Fibroblast of lung (primary cell): ENCODE measurements at places on chromosomes 2 and 18. TPM values are rescaled to one million over a fixed set of nuclear protein-coding genes. Genes with fewer than 3 reads are reported as not detected.

DNA sequence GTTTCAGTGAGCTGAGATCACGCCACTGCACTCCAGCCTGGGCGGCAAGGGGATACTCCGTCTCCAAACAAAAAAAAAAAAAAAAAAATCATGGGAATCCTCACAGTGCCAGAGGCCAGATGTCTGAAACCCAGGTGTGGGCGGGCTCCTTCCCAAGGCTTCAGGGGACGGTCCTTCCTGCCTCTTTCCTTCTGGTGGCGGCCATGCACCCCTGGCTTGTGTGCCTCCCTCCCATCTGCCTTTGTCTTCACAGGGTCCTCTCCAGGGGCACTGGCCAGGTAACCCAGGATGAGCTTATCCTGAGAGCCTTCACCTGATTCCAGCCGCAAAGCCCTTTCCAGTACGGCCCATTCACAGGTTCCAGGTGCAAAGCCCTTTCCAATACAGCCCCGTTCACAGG lies 40.9 kb upstream of the GPC1 start:
- DNase-seq = no peak

GRCh38 chr2:190875891-190876290 lies 4.7 kb upstream of the GLS start:
- DNase-seq = no peak

GRCh38 chr18:572091-572830 lies 7.9 kb upstream of the CETN1 start:
- no peak for DNase-seq

TMEM178A gene
- total RNA-seq = 0.26 and 1.5 TPM in 2 replicates

- no peak for DNase-seq
Observed at GRCh38 chr2:67532387-67532786, 135.3 kb downstream of the ETAA1 start.

- no peak for DNase-seq
Observed at GRCh38 chr2:127092901-127093516, 13.9 kb downstream of the BIN1 start.

ITSN2 gene
- total RNA-seq = 33.9 and 43.4 TPM in 2 replicates

GRCh38 chr2:205868053-205868452 lies 185.8 kb downstream of the NRP2 start:
- DNase-seq = no peak

- no peak for DNase-seq
Observed at GRCh38 chr2:218954541-218955300, 4.7 kb upstream of the CDK5R2 start.

GRCh38 chr2:40955635-40956034 lies 503.7 kb upstream of the SLC8A1 start:
- DNase-seq = no peak

DNA sequence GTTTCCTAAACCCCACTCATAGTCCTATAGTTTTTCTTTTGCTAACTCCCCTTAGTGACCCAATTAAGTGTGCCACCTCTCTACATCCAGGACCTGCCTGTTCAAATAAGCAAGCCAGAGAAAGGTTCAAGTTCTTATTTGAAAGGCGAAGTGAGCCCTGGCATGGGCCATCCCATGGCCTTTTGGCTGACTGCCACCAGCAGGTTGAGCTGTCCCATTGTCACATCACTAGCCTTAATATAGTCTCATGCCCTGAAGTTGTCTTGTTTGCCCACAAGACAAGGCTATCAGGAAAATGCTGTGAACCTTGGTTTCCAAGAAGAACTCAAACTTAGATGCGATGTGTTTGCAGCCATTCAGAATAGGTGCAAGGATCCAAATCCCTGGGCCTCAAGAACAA lies 158.8 kb downstream of the SH3RF3 start:
- no peak for DNase-seq

SPP2 gene
- total RNA-seq = not detected in 2 replicates

DNA sequence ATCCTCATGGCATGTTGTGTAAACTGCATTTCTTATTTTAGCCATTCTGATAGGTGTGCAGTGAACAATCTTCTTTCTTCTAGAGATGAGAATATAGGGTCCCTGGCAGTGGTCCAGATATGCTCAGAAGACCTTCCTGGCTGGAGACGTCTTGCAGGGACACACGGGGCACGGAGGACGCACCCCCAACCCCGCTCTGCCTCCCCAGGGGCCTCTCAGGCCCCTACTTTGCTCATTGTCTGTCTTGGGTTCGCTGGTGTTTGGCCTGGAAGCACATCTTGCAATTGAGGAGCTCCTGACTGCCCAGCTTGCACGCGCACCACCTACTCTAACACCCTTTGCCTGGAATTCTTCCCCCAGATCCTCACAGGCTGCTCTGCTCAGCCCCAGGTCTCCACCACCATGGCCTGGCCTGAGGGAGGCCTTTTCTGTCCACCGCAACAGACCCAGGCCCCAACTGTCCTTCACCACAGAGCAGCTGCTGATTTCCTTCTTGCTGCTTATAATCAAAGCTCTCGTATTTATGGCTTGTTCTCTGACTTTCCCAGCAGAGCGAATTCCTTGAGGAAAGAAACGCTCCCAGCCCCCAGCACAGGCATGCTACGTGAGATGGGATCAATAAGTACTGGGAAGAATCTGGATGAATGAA lies 295.9 kb upstream of the HDAC4 start:
- DNase-seq = no peak

FMNL2 gene
- 25.4 and 30.2 TPM in 2 replicates for total RNA-seq

DNMT3A gene
- 16.9 and 19.7 TPM in 2 replicates for total RNA-seq

KCMF1 gene
- total RNA-seq = 29.3 and 61.8 TPM in 2 replicates

GRCh38 chr2:233011268-233011650 lies 1.8 kb downstream of the NGEF start:
- no peak for DNase-seq

DNA sequence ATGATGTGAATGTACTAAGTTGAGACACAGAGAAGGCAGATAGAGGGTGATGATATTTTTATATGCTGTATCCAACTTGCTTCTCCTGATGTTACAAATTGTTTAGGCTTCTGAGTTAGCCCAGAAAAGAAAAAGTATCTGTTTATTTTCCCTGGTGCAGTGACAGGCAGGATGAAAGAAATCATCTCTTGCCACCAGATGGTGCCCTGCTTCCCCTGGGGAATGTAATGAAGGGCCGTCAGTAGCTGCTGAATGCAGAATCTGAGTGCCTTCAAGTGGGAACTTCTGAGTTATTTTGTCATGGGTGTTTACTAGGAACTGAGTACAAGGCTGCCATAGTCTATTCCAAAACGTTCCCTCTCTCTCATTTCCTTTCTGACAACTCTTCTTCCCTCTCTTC lies 525.6 kb downstream of the MBD2 start:
- DNase-seq = peak; percentile 22

DNA sequence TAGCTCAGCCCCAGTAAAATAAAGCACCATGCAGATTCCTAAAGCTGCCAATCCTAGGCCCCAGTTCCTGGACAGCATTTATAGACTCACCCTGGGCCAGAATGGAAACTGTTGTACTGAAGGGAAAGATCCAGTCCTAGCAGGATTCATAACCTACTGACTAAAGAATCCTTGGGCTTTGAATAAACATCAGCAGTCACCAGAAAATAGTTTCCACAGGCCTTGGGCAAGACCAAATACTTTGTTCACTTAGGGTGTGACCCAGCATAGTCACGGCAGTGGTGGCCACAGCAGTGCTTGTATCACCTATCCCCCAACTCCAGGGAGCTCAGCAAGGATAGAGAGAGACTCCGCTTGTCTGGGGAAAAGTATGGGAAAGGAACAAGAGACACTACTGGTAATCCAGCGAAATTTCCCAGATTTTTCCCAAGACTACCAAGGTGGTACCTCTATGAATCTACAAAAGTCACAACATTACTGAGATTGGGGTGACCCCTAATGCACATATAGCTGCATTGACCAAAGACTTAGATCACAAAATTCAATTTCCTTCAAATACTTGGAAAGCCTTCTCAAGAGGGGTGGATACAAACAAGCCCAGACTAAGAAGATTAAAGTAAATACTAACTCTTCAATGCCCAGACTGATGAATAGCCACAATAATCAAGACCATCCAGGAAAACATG lies 748.1 kb upstream of the LRATD1 start:
- DNase-seq = peak; percentile 1

DNA sequence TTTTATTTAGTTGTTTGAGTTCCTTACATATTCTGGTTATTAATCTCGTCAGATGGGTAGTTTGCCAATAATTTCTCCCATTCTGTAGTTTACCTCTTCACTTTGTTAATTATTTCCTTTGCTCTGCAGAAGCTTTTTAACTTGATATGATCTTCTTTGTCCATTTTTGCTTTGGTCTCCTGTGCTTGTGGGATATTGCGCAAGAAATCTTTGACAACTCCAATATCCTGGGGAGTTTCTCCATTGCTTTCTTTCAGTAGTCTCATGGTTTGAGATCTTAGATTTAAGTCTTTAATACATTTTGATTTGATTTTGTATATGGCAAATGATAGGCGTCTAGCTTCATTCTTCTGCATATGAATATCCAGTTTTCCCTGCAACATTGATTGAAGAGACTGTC lies 389.2 kb downstream of the LRP1B start:
- DNase-seq = no peak

- no peak for DNase-seq
Observed at GRCh38 chr2:224039770-224040440, 819 bp upstream of the SERPINE2 start.

GRCh38 chr2:200617156-200618053 lies 31.6 kb downstream of the AOX1 start:
- peak; percentile 41 for DNase-seq

AQP4 gene
- total RNA-seq = not detected in 2 replicates

- no peak for DNase-seq
Observed at GRCh38 chr2:15383695-15384350, 177.3 kb downstream of the NBAS start.

DNA sequence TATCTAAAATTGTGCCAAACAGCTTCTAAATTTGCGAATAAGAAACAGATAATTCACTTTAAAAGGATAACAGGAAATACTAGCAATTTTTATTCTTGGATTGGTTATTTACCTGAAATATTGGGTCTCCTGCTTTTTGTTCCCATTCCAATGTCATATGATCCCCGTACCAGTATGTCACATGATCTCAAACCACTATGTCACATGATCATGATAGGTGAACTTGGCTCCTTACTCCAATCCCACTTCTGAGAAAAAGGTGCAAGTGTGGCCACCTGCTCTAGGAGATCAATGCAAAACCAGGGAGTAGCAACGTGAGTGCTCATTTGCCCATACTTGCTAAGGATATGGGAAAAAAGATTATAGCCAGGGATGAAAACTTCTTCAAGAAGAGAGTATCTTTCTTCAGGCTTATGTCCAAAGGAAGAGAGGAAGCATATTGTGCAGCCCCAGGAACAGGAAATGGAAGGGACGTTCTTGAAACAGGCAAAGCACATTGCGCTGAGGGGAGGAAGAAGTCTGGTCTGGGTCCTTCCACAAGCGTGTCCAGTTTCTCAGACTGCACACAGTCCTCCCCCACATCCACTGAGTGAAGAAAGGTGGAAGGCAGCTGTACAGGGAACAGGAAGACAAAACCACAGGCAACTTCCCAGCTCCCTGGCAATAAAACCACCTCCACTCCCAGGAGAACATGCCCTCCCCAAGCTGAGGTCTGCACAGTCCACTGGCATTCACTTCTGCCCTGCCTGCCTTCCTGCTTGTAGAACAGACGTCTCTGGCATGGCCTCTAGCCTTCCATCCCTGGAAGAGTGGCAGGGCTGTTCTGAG lies at the start of gene LYG2:
TSS of gene LYG2 (minus strand) at position 176 of the 828 bp plus-strand sequence. CDS start 1,406 bp downstream, outside the sequence.
- DNase-seq = no peak

DNA sequence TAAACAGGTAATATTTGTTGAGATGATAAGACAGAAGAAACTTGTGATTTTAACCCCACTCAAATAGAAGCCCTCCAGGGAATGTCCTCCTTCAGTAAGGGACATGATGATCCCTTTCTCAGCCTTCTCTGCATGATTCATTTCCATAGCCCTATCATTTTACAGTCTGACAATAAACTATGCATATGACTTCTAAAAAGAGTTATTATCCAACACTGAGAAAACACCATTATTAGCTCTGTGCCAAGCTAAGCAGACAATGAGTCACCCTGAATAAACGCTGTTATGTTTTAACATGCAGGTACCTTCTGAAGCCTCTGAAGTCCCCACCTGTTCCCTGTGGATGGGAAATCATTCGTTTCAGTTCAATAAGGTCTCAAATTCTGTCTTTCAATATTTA lies 54.7 kb downstream of the DTNB start:
- DNase-seq = peak; percentile 51

BCL2 gene
- total RNA-seq = 3.6 and 9.0 TPM in 2 replicates

MAP2 gene
- 15.7 and 51.0 TPM in 2 replicates for total RNA-seq

TCF4 gene
- 49.1 and 57.6 TPM in 2 replicates for total RNA-seq

DNA sequence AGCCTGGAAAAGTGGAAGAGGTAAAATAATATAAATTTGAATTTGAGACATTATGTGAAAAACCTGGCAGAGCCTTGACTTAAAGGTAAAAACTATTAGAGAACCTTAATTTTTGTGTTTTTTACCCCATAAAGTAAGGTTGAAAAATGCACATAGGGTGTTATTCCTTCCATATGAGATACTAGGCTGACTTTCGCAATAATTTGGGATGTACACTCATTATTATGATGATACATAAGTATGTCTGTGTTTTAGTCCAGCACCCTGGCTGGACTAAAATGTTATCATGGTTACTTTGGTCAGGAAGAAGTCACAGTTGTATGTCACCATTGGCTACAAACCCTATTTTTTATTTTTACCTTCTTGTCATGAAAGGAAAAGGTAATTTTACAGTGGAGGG lies 19.8 kb downstream of the NEMP2 start:
- DNase-seq = no peak

- no peak for DNase-seq
Observed at GRCh38 chr2:24840164-24840869, 47.1 kb downstream of the CENPO start.

AP1S3 gene
- 3.3 TPM in 2 replicates for total RNA-seq

- DNase-seq = no peak
Observed at GRCh38 chr2:239725551-239725890, 299.6 kb downstream of the NDUFA10 start.

RAD51AP2 gene
- total RNA-seq = under 0.01 and 0.17 TPM in 2 replicates

- peak; percentile 91 for DNase-seq
Observed at GRCh38 chr2:177396703-177397460, 4.3 kb downstream of the AGPS start.

DNA sequence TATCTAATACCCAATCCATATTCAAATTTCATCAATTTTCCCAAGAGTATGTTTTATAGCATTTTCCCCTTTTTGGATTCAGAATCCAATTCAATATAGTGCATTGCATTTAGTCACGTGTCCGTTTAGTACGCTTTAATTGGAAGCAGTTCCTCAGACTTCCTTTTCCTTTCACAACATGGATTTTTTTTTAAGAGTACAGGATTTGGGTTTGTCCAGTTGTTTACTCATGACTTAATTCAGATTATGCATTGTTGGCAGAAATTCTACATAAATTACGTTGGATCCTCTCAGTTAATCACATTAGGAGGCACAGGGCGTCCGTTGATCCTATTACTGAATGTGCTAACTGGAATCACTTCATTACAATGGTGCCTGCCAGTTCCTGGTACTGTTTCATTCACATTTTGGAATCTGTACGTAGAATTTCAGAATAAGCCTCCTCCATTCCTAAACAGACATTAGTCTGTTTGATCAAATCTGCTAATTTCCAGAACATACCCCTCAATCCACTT lies 70.0 kb upstream of the ATIC start:
- DNase-seq = no peak

DNA sequence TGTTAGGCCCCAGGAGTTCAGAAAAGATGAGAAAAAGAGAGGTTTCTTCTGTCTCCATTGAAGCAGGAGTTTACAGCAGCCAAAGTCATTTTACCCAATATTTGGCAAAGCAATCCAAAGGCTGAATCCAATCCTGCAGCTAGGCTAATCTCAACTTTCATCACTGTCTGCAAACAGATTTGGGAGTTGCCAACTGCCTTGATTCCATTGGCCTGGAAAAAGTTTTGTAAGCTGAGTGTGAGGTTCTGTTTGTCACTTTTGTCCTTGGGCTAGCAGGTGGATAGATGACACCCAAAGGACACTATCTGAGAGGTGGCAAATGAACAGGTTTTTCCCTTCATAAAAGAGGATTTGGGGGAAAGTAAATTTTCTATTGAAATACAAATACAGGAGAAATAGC lies 56.6 kb upstream of the SETBP1 start:
- no peak for DNase-seq
